ENCODE measurements at places on chromosomes 6 and 20.

- no peak for DNase-seq
These were observed 76.0 kb downstream of the AIG1 start for GRCh38 chr6:143136647-143137046.

GRCh38 chr6:139109558-139109957, 25.3 kb upstream of the HECA start:
- DNase-seq = no peak

DNA sequence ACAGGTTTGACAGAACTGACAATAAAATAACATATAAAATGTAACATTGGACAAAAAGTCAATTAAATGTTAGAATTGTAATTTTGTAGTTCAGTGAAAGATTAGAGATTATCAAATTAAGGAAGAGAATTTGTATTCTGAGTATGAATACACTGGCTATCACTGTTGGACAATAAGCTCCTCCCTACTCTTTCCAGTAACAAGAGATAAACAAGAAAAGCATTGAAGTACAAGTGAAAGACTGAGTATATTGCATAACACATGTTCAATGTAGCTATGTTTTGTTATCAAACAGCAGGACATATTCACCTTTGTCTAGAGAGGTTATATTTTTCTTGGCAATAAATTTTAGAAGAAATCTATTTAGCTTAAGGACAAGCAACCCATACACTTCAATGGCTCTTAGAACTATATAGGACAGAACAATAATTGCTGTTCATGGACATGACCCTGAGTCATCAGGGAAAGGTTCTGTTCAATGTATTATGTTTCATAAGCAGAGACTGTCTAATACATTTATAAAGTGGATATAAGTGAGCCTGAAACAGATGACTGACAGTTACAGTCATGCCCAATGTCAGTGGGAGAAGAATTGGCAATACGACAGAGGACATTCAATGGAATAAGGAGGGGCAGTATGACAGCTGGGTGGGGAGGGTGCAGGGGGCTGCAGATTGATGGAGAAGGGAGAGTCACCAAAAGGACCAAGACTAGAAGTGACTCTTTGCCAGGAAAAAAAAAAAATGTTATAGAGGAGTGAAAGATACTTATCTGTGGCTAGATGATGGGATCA, 520.4 kb downstream of the FRK start:
- DNase-seq = no peak

DNA sequence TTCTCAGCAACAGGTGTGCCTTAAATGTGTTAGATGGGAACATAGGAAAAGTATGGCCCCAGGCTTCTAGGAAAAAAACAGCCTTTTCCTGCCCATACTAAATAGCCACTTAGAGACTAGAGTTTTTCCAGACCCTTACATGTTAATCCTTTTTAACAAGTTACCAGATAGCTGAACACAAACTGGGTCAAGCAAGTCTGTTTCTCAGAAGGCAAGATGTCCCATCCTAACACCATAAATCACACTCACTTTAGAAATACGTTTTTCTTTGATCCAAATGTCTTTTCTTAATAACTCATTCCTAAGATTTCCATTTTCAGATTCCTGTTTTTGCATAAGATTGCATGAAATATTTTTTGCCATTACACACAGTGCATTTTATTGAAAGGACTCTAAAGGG, 241.3 kb downstream of the KCNQ5 start:
- DNase-seq = no peak

DNA sequence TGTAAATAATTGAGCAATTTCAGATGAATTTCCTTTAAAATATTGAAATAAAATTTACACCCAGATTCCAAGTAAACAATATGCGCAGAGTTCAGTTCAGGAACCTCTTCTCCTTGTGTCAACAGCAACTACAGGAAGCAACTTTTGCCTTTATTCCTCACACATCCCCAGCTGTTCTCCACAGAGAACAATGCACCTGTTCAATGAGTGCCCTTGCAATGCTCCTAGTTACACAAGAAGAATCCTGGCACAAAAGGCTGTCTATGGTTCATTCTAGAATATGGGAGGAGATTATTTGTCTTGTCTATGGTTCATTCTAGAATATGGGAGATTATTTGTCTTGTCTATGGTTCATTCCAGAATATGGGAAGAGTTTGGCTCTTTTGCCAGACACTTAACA, 454.9 kb downstream of the BTBD3 start:
- DNase-seq = no peak

DNA sequence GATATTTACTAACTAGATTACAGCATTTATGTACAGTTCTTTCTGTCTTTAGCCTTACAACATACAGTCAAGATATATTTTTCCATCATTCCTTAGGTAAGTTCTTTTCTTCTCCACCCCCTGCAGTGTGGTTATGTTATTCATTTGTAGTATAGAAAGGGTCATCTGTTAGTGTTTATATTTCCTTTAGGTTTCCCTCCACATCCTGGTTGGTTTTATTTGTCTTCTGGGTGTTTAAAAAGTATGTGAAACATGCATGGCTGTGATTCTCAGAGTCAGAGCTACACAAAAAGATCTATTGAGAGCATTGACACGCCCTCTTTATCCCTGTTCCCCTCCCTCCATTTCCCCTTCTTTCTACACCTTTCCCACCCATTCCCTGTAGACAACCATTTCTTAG, 20.1 kb downstream of the DHX35 start:
- DNase-seq = no peak

- DNase-seq = no peak
These were observed 368.6 kb upstream of the CDH4 start for GRCh38 chr20:60883496-60883895.

DNA sequence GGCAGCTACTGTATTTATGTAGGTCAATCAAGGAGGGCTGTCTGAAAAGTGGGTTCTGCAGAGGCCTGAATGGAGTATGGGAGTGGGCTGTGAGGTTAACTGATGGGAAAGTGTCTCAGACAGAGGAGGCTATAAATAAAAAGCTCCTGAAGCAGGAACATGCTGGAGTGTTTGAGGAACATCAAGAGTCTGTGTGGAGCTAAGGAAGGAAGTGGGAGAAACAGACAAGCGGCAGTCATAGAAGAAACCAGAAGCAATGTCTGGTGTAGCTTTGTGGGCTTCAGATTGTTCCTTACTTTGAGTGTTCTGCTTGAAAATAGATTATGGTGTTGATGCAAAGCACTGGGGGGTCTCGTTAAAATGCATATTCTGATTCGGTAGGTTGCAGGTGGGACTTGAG, 101.5 kb upstream of the OGFRL1 start:
- no peak for DNase-seq

GRCh38 chr6:167567142-167568033, 242.5 kb downstream of the TTLL2 start:
- DNase-seq = no peak

DNA sequence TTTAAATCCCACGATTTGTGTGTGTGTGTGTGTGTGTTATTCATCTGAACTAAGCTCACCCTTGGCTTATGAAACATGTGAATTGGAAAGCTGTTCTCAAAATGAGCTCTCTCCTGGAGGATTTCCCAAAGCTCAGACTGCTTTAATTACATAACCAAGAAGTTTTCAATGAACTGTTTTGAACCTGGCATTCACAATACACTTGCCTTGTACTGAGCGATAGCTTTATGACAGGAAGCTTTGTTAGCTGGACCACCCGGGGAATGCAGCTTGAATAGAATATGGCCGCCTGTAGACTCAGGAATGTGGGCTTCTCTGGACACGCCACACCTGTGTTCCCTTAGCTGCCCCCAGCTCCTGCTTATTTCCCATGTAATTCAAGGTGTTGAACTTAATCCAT, 71.4 kb upstream of the PREP start:
- no peak for DNase-seq

GRCh38 chr6:170552765-170553533, at the start of gene PSMB1:
Gene PSMB1 (minus strand): TSS chr6:170553307. CDS start chr6:170553242, 65 bp downstream.
- peak; percentile 75 for DNase-seq

DNA sequence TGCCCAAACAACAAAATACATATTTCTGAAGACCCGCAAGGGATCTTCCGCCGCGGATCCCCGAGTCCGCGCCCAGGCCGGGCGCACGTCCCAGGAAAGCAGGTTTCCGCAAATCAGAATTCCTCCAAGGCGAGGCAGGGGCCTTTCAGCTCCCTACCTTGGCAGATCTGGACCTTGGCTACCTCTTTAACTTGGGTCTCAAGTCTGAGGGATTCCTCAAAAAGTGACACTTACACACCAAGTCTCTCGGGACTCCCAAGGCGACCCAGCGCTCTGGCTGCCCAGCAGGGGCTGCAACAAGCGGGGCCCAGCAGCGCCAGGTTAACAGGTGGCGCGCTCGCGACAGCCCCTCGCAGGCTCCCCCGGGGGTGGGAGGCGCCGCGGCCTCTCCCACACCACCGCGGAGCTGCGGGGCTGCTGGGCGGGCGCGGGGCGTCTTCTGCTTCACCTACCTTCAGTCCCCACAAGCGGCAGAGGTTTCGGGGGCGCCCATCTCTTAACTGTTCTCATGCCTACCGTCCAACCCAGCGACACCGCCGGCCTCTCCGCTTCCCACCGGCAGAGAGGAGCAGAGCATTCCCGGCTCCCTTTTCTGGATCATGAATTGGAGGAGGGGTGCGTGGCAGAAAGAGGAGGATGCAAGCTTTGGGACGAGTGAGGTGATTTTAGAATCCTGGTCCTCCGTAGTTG, 414 bp downstream of the SIM1 start:
- DNase-seq = no peak

- DNase-seq = no peak
These were observed 261.7 kb upstream of the NOX3 start for GRCh38 chr6:155717374-155717773.

DNA sequence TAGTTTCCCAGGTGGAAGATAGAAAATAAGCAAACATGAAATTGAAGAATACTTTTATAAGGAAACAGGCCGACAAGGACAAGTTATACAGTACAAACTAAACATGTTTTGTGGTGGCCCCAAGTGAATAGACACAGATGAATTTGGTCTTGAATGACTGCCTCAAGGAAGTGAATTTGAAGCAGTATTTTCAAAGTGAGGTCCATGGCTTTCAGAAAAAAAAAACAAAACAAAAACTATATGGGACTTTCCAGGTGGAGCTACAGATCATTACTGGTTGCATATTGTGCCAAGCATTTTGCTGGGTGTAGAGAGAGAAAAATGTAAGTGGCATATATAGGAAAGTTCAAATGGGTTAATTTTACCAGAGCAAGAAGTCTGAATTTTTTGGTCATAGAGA, 68.8 kb downstream of the CYB5R4 start:
- DNase-seq = no peak

DNA sequence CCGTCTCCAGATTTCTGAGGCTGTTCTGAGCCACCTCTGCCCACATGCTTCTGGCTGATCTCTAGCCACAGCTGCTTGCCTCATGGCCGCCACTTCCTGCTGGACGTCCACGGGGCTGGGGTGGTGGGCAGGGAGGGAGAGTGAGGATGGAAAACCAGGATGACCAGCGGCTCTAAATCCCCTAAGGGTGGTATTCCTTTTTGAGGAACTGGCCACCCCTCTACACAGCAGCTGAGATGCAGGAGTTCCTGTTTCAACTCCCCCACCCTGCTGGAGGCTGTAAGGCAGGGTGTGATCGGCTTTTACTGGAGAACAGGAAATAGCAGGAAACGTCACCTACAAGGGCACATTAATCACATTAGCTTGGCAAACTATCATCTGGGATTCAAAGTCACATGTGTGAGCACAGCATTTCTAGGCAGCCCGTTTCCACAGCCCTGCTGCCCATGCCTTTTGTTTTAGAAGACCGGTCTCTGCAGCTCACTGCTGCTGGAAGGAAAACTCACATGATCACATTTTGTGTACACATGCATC, 181.6 kb upstream of the ECI2 start:
- DNase-seq = no peak

- no peak for DNase-seq
These were observed 713.4 kb downstream of the CD109 start for GRCh38 chr6:74409447-74409846.

- DNase-seq = peak; percentile 49
These were observed 54.2 kb downstream of the TBC1D7 start for GRCh38 chr6:13273931-13274706.

DNA sequence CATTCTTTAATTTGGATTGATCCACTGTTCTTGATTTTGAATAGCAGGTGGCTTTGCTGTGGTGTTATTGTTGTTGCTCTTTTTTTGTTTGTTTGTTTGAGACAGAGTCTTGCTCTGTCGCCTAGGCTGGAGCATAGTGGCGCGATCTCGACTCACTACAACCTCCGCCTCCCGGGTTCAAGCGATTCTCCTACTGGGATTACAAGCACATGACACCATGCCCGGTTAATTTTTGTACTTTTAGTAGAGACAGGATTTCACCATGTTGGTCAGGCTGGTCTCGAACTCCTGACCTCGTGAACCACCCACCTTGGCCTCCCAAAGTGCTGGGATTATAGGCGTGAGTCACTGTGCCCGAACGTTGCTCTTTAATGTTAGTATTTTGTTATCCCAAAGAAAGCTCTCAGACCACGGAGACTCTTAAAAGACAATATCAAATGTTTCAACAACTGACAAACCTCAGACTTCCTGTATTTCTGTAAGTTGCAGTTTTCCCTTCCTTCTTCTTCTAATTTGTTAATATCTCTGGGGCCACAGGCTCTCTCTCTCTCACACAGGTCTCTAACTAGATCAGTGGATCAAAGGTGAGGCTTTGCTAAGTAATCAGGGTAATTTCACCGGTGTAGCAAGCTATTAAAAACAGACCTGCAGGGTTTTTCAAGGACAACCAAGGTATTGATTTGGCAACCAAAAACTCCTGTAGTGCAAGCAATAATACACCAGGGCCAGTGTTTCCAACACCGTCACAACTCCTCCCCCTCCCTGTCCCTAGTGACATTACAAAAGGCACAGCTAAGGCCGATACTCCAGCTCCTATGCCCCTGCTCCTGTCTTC, 48.8 kb upstream of the ZNF217 start:
- peak; percentile 9 for DNase-seq

GRCh38 chr6:81755551-81755950, 3.1 kb upstream of the TENT5A start:
- DNase-seq = no peak

GRCh38 chr6:127439718-127440117, 19.5 kb downstream of the KIAA0408 start:
- no peak for DNase-seq

DNA sequence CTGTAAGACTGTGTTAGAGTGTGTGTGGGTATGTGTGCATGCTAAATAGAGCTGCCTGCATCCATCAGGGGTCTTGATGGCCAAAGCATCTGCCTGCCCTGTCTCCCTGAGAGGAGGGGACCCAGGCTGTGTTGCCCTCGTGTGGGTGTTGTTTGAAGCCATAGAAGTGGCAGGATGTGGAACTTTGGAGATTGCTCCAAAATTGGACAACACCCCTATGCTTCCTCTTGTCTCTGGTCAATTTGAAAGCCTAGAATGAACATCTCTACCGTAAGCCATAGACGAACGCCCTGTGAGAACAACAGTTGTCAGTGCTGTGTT, 82.6 kb downstream of the ASXL1 start:
- no peak for DNase-seq

DNA sequence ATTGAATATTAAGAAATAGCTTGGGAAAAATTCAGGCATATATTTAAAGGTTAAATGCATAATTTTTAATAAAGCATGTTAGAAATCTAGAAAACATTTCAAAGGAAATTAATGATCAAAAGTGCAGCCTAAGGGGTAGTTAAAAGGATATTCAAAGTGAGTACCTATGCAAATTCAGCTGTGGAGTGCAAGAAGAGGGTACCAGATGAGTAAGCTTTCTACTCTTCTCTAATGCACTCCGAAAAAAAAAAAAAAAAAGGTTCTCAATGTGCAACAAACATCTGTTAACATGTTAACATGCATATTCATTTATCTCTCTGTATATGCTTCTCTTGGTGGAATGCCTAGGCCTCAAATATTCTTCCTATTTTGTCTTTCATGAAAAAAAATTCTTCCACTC, 32.0 kb upstream of the KATNA1 start:
- DNase-seq = no peak

- DNase-seq = no peak
These were observed 606.0 kb downstream of the HDGFL1 start for GRCh38 chr6:23175391-23175790.

- DNase-seq = no peak
These were observed 53.1 kb upstream of the TMEM170B start for GRCh38 chr6:11484441-11484840.
